Uterus (tissue), 4 donors: ENCODE measurements at places on chromosomes 5 and 9. TPM values are rescaled to one million over a fixed set of nuclear protein-coding genes. Genes with fewer than 3 reads are reported as not detected.

Gene C5orf63
- total RNA-seq, result 6.0 TPM

Gene EIF4E1B
- total RNA-seq, result not detected

Gene PCDHGB5
- 10.0 TPM for total RNA-seq

GRCh38 chr9:109379513-109379912, 58.7 kb upstream of the EPB41L4B start:
- no peak overlapping the region for H3K27ac ChIP-seq
- H3K4me1 ChIP-seq, result no peaks in the 10 kb centered on the region

DNA sequence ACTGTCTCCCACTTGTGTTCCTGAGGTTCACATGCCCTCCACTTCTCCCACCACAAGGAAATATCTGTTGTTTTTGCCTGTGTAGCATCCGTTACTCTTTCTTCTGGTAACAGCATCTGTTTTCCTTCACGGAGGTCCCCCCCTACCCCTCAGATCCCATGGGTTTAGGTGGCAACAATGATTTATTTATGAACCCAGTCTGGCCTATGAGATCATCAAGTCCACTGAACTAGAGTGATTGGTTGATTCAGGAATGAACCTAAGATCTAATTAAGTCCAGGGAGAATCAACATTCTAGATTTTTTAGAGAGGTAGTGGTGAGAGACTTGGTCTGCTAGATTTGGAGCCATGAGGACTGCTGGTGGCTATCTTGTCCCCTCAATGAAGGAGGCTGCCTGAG, 166.8 kb downstream of the NR3C1 start:
- DNase-seq, result no peak
- H3K4me3 ChIP-seq, result no peak overlapping the region
- no peaks in the 10 kb centered on the region for H3K4me1 ChIP-seq
- H3K36me3 ChIP-seq, result no peaks in the 10 kb centered on the region
- H3K27ac ChIP-seq, result no peak overlapping the region

GRCh38 chr5:176564002-176564401, 14.9 kb downstream of the CDHR2 start:
- no peaks in the 10 kb centered on the region for H3K27me3 ChIP-seq
- no peaks in the 10 kb centered on the region for H3K36me3 ChIP-seq
- H3K27ac ChIP-seq, result no peak overlapping the region
- no peaks in the 10 kb centered on the region for H3K4me1 ChIP-seq

DNA sequence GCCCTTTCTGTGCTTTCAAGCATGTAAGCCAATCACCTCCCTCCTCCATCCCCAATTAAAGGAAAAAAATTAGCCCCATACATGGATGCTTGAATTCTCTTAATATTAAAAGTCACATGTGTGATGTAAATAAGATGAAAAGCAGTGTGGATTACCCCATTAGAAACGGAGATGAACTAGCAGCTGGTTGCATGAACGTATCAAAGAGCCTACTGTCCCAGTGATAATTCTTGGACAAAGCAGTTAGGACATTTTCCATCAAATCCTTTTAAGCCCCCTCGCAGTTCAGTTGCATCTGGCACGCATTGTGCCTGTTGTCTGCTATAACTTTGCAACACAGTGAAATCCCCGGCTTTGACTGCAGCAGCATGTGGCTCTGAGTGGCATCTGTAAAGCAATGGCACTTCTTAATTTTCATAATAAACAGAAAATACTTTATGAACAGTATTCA, 285.6 kb downstream of the FBXL7 start:
- no peak for DNase-seq
- no peaks in the 10 kb centered on the region for H3K36me3 ChIP-seq
- no peaks in the 10 kb centered on the region for H3K27me3 ChIP-seq
- no peaks in the 10 kb centered on the region for H3K4me1 ChIP-seq
- H3K27ac ChIP-seq, result no peak overlapping the region
